ENCODE measurements at places on chromosomes 13 and 19.
A peak's percentile ranks its signal among the peaks of the same experiment; 100 is the strongest.

DNA sequence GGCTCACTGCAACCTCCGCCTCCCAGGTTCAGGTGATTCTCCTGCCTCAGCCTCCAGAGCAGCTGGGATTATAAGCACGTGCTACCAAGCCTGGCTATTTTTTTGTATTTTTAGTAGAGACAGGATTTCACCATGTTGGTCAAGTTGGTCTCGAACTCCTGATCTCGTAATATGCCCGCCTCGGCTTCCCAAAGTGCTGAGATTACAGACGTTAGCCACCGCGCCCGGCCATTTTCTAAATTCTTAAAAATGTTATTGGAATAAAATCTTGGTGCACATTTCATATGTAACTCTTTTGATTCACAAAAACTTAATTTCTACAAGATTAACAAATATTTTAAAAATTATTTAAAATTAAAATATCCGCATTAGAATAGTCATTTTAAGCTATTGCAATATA lies 1480.3 kb upstream of the SPRY2 start:
- no peak for DNase-seq

DNA sequence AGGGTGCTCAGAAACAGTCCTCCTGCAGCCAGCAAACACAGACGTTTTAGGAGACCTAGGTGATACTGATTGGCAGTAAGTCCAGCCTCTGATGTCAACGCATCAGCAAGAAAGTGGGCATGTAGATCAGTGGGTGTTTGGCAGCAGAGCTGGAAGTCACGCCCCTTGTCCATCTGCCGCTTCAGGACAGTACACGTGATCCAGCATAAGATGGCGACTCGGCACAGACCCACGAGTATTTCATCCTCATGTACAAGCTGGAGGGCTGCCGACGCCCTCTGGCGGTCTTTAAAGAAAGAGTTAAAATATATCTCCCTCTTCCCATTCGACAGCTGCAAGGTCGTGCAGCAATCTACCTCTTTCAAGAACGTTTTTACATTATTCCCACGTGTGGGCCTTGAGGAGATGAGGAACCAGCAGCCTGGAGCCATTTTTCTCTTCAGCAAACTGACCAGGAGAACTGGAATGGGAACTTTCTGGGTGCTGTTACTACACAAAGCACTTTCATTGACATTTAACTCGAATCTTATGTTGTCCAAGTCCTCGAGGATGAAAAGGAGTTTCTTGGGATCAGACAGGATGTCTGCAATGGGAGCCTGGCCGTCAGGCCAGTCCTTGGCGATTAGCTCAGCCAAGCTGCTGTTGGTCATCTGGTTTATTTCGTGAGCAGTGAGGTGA lies 22.3 kb downstream of the NLRP11 start:
- DNase-seq = peak; percentile 3

GRCh38 chr13:72121466-72121865 lies 254.5 kb upstream of the DACH1 start:
- no peak for DNase-seq

GRCh38 chr13:26344980-26345379 lies 91.1 kb downstream of the CDK8 start:
- no peak for DNase-seq

DNA sequence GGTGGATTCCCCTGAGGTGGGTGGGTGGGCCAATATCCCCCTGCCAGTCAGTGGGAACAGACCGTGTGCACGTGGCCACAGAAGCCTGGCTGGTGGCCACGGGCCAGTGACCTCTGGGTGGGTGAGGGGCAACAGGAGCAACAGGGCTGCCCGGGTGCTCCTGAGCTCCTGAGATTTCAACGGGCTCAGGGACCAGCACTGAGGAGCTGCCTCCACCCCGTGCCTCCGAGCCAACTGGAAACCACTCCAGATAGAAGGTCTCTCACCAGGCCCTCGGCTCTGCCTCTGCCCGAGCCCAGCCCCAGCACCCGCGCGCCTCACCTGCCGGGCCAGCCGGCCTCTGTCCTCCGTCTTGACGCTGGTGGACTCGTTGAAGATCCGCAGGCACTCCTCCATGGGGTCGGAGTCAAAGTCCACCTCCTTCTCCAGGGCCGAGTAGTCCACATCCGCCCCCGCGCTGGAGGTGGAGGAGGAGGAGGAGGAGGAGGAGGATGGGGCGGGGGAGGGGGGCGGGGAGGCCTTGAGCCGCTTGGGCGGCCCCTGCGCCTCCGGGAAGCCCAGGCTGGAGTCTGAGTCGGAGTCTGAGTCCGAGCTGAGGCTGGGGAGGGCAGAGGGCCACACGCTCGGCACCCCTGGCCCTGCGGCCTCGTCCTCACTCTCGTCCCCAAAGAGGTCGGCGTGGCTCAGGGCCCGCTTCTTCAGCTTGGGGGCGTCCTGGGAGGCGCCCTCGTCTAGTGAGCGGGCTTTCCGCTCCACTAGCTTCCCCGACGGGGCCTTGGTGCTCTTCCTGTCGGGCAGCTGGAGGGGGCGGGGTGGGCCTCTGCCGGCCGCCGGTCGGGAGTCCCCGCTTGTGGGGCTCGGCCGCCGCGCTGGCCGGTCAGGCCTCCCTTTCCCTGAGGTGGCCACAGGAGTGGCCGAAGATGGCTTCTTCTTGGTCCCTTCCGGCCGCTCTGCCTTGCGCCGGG lies 14.8 kb upstream of the ATP8B3 start:
- DNase-seq = no peak

DNA sequence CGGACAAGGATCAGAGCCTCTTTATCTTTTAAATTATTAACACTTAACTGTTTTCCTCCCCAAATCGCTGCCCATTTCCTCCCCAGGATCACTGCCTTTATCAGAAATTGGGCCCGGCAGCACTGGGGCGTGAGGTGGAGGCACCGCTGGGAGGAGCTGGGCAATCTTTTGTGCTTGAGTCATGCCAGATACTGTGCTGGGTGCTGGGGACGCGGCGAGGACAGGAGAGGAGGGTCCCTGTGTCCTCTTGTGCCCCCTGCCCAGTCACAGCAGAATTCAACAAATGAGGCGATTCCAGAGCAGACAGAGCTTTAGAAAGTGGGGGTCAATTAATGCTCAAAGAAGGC lies 347.8 kb downstream of the ZNF536 start:
- no peak for DNase-seq

DNA sequence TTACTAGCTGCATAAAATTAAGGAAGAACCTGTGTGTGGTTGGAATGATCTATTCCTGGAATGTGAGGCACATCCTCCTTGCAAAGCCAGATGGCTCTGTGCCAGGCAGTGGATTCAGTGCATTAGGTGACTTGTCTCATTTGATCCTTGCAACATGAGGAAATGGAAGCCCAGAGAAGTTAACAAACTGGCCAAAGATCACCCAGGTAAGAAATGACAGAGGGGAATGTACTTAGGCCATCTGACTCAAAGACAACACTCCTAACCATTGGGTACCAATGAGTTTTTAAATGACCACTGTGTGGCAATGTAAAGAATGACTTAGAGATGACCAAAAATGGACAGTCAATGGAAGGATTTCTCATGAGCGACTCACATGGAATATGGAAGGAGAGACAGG lies 114.2 kb upstream of the RXFP2 start:
- no peak for DNase-seq

DNA sequence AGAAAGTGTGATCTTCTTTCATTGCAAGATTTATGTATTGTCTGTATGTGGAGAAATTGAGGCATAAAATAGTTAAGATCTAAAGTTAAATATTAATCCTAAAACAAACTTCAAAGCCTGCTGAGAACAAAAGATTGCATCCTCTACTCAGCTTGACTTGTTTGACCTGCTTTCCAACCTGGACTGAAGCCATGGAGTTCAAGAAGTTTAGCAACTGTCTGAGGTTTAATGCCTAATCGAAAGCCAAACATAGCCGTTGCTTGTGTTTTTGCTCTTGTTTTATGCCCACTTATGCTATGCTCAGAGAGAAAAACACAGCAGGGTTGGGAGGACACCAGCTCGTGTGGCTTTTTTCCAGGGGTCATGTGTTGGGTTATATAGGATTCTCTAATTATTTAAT lies 135.6 kb downstream of the NUFIP1 start:
- no peak for DNase-seq

GRCh38 chr13:36369268-36370107 lies 23.3 kb upstream of the SPART start:
- DNase-seq = no peak

DNA sequence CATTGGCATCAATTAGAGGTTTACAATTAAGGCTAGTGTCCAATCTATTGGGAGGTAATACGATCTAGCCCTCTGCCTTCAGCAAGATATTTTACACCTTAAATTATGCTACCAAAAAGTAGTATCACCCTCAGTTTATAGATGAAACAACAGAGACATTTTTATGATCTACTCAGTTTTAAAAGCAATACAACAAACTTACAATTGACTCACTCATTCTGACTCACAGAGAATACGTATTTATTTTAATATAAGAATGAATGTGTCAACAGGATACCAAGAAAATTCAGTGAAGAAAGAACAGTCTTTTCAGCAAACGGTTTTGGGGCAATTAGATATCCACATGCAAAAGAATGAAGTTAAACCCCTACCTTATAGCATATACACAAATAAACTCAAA lies 32.5 kb upstream of the STARD13 start:
- DNase-seq = no peak

DNA sequence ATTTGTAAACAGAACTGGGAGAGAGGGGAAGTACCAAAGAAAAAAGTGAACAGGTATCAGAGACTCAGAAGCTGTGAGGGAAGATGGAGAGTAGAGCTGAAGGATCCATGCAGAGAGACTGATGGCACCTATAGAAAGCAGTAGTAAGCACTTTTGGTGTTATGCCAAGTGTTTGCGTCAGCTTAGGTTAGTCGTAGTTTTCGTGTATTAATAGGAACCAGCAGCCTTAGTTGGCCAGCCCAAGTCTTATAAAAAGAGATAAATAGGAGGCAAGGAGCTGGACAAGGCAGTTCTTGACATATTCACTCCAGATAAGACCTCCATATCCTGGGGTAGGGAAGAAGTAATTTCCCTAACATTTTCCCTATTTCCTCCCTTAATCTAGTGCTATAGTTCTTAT lies 214.2 kb downstream of the OXGR1 start:
- DNase-seq = no peak

- no peak for DNase-seq
Observed at GRCh38 chr13:51067210-51067701, 43.8 kb downstream of the C13orf42 start.

GRCh38 chr13:68064001-68064770 lies 834.0 kb upstream of the PCDH9 start:
- DNase-seq = no peak

DNA sequence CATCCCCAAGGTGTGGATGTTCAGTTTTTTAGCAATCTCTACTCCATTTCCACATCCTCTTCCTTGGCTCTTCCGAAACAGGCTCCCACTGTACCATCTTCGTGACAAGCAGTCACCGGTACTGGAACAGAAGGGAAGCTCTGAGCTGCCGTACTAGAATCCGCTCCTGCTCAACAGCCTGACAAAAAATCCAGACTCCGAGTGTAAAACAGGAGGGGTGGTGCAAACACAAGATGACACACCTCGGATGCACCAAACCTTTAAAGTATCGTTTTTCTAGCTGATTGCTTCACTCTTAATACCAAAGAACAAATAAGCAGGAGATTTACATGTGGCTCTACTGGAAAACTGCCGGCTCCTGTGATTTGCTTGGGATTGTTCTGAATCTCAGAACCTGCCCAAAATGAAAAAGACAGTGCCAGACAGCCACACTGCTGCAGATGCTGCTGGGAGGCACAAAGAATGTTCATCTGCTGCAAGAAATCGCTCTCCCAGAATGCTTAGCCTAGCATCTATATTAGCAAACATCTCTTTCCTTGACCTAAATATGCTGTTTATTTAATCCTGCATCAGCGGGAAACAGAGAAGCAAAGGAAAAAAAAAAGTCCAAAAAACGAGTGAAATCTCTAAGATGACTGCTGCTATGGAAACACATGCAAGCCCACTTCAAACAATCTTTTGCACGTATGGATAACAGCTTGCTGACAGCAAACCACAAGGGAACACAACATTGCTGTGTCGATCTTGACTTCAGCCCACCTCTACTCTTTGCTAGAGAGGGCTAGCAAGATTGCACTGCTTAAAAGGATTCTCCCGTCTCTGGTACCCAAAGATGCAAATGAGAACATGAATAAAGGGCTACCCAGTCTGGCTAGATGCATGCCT lies 38.0 kb upstream of the DOCK9 start:
- peak; percentile 15 for DNase-seq

GRCh38 chr13:70430256-70430655 lies 322.0 kb upstream of the KLHL1 start:
- no peak for DNase-seq

DNA sequence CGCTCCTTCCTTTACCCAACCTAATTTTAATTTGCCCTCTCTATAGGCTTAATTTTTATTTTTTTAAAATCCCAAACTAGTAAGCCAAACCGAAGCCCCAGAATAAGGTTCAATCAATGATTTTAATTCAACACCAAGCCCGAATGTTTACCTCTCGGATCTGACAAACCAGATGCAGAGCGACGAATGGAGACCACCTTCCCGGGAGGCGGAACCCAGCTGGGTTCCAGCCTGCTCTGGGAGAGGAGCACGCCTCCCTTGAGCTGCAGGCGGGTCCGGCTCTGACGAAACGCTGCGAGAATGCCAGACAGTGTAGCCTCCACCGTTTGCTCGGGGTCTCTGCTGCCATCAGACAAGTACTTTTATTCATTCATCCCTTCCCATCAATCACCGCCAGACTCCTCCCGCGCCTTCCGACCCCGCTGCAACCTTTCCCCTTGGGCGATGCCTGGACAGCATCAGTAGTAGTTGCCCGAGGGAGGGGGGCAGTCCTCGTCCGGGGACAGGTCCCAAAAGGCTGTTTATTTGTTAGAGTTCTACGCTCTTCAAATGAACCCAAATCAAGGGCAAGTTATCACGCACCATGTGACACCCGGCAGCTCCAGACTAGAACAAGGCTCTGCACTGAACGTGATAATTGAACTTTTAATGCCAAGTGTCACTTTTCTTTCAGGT lies 752 bp upstream of the EDNRB start:
- no peak for DNase-seq
